Stimulated activated CD8-positive, alpha-beta memory T cell treated with anti-CD3 and anti-CD28 coated beads, Interleukin-4, amount 100 ng/mL, for 4 hours (primary cell): ENCODE measurements at places on chromosomes 2 and 18.

- no peak for DNase-seq
These were observed 12.4 kb downstream of the DPYSL5 start for GRCh38 chr2:26860211-26860850.

- no peak for DNase-seq
These were observed 971.3 kb upstream of the FAM98A start for GRCh38 chr2:34570266-34570872.

DNA sequence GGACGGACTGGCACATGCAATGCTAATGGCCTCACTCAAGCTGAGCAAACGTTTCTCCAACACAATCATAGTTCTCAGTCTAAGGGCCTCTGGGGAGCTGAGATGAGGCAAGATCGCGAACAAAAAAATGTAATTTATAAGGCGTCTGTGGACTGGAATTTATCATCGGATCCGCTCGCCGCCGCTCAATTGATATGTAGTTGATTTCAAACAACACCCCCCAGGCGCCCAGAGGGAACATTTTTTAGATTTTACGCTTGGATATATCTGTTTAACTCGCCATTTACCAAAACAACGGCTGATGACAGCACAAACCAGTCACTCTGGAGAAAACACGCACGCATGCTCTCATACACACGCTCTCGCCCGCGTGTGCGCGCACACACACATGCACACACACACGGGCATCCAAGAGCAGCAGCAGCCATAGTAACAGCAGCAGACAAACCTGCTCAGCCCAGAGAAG, 335.8 kb downstream of the SMAD2 start:
- no peak for DNase-seq

DNA sequence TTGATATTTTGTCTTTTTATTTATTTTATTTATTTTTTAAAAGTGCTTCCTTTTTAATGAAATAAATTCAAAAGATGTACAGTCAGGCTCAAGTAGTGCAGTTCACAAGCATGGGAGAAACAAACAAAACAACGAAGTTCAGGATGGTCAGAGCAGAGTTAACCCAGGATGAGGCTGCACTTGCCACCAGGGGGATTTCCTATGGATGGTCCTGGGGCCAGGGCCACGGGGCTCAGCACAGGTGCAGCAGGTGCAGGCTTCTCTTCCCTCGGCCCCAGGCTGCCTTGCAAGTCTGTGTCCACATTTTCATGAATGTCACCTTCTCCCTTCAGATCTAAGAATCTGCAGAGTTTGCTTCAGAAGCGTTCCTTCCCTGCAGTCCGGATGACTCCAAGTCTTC, 76.5 kb downstream of the CDCA7 start:
- DNase-seq, result no peak
